ENCODE measurements at places on chromosomes 4 and X. TPM values are rescaled to one million over a fixed set of nuclear protein-coding genes. Genes with fewer than 3 reads are reported as not detected.

ERCC6L gene
- total RNA-seq = 9.8 TPM

ZNF157 gene
- not detected for total RNA-seq

IL13RA2 gene
- total RNA-seq = 171 TPM

MAGEA2 gene
- not detected for total RNA-seq

PF4V1 gene
- total RNA-seq = not detected

GLRA3 gene
- not detected for total RNA-seq

BDH2 gene
- total RNA-seq = 22.1 TPM

Measured in subcutaneous preadipocyte (primary cell).